NCI-H2081 (cell line): ENCODE measurements at places on chromosomes 7 and 10.

GRCh38 chr7:92417913-92418312, 29.4 kb upstream of the GATAD1 start:
- peak; percentile 9 for DNase-seq

GRCh38 chr10:117350909-117351308, 24.3 kb downstream of the PDZD8 start:
- no peak for DNase-seq

- no peak for DNase-seq
These were observed at the start of gene SNCG for GRCh38 chr10:86958116-86958900. SNCG (plus strand) TSS chr10:86958599; CDS start chr10:86958698, 99 bp downstream.

- no peak for DNase-seq
These were observed 74.3 kb upstream of the ASAH2 start for GRCh38 chr10:50325449-50326171.

- DNase-seq, result no peak
These were observed 20.9 kb downstream of the SLC29A3 start for GRCh38 chr10:71339796-71340589.

- DNase-seq, result no peak
These were observed 9.8 kb downstream of the WDFY4 start for GRCh38 chr10:48694371-48695030.

DNA sequence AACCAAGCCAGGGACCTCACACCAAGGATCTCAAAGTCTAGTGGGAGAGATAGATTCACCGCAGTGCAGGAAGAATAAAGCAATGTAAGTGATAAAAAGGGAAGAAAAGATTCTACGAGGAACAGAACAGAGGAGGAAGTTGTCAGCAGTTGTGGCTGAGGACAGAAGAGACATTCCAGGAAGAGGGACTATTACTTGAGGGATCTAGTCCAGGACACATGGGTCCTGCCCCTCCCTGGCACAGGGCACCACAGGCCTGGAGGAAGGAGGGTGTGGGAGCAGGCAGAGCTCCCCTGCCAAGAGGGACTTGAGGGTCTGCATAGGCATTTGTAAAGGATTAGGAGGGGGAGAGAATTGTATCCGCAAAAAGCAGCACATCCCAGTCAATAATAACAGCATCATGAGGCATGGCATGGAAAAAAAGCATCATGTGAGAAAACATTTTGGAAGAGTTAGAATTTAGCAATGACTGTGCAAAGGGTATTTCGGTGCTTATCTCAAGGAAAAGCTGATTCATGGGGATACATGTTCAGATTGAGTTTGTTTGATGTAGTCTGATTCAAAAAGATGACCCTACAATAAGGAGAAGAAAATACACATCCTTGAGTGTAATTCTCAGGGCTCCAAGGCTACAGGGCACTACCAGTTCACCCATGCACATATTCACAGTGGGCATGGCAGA, 12.7 kb downstream of the C10orf71 start:
- DNase-seq, result no peak

GRCh38 chr7:50336894-50337703, 32.6 kb downstream of the IKZF1 start:
- DNase-seq, result no peak

DNA sequence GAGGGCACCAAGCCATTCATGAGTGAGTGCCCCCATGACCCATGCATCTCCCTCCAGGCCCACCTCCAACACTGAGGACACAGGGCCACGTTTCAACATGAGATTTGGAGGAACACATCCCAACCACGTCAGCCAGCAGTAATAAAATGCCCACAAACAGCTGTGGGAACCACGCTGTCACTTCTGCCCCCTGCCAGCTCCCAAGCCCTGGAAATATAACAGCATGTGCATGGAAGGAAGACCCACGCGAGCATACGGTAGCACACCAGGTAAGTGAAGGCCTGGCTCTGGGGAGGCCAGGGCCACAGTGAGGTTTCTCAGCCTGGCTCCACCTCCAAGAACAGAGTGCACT, 168.9 kb upstream of the PFKP start:
- DNase-seq, result no peak

DNA sequence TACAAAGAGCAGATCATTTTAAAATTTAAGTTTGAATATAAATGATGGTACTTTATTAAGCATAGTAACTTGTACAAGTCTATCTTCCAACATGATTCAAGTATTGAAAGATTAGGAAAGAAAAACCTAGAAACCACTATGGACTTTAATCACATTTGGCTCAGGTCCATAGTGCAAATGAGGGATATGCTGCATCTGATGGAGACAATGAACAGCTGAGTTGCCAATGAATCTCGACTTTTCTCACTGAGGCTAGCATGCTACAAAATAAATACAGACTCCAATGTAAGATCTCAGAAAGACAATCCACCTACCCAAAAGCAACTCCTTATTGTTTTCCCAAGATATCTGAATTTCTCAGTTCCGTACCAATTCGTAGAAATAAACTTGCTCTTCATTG, 89.8 kb downstream of the SEMA3A start:
- no peak for DNase-seq

GRCh38 chr10:89591111-89591795, 53.8 kb downstream of the PANK1 start:
- DNase-seq, result no peak

GRCh38 chr7:39826166-39826565, 123.9 kb upstream of the CDK13 start:
- no peak for DNase-seq

DNA sequence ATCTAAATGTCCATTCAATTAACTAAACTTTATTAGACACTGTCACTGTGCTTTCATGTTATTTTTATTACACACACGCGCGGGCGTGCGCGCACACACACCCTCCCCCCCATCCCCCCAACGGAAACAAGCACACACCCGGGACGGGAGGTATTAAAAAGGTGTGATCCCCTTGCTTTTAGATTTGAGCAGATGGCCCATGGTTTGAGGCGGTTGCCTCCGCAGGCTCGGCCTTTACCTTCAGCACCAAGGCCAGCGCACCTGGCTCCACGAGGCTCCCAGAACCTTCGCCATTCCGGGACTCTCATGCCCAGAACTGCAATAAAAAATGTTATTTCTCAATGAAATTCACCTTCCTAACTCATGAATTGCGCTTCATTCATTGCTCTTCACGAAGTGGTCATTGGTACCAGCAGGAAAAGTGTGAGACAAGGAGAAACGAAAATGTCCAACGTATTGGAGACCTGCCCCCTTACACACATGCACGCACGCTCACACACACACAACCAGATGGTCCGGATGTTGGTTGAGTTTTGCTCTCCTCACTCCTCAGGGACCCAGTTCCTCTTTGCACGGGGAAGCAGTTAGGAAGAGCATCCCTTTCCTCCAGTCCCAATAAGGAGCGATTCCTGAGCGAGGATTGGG, 20.8 kb upstream of the PTF1A start:
- no peak for DNase-seq

DNA sequence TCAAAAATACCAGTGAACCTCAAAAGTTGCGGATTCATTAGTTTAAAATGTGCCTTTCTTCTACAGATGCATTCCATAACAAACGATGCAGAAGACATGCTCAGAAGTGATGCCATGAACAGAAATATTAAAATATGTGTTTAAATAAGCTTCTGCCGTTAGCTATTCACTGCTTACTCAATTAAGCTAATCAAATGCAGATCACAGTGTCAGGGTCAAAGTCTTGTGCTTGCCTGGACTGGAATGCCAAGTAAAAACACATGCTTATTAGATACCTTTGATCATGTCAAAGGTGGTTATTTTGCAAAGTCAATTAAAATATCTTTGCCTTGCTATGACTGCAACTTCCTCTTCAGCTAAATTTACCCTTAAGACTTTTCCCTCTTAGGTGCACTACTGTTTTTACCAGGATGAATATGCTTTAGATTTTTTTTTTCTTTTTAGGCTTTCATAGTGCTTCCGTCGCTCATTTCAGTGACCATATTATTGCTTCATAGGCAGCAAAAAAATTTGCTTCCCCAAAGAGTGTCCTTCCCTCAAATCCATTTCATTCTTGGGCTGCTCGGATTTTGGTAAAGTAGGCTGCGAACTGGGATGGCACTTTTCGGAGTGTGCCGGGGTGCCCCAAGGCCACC, 905 bp downstream of the ASB13 start:
- no peak for DNase-seq

DNA sequence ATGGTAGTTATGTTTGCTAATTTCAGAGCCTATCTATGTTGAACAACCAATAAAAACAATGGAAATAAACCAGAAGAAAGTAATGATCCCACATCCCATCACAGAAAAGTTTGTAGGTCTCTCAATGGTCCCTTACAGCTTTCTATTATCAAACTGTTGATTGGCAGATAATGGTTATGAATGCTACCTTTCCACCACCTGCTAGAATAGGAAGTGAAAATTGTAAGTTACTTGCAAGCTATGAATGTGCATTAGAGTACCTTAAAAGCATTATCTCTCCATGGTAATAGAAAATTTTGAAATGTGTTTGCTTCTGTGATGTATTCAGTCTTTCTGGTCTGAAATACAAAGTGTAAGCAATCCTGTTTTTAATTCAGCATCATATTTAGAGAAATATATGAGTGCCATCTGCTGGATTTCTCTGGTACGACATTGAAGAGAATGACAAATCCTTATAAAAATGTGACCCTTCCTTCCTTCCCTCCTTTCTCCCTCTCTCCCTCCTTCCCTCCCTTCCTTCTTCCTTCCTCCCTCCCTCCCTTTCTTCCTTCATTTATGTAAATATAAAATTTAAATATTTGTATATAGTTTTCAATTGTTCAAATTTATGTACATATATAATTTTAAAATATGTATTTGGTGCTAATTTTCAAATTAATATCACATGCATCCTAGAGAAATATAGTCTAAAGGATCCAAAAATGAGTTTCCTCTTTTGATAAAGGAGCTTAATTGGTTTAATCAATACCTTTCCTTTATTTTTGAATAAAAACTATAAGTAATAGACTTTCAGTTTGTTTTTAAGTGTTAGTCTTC, 41.4 kb upstream of the PNLIPRP3 start:
- peak; percentile 15 for DNase-seq

- DNase-seq, result no peak
These were observed 269.4 kb upstream of the SEMA3D start for GRCh38 chr7:85456254-85456653.

DNA sequence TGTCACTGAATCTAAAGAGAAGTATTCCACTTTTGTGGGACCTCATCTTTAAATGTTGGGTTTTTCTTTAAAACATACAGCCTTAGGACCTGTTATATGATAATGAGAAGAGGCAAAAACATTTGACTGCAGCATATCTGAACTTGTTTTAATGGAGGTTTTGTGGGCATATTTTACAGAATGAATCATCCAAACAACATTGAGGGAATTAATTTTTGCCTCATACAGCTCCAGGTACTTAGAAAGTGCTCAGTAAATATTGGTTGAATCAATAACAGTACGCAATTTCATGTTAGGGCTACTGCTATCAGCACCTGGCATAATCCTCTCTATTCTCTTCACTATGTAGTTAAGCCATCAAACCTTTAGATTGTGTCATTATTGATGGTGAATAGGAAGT, 115.9 kb downstream of the MALRD1 start:
- no peak for DNase-seq

DNA sequence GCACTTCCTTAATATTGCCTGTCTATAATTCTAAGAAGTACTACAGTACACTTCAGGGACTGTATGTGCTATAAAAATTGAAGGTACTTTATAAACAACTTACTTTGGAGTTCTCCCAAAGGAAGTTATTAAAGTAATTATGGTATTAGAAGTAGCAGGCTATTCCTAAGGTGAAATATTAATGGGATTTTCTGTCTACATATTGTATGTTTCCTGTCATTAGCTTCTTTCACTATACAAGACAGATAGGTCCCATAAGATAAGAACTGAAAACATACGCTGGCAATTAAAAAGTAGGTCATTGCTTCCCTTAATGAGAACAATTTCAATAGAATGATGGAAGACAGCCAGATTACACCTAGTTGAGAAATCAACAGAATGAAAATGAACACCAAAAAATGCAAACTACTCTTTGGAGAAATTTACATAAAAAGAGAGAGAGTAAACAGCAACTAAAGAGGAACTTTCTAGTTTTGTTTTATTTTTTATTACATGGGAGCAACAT, 147.0 kb downstream of the HBP1 start:
- DNase-seq, result no peak

DNA sequence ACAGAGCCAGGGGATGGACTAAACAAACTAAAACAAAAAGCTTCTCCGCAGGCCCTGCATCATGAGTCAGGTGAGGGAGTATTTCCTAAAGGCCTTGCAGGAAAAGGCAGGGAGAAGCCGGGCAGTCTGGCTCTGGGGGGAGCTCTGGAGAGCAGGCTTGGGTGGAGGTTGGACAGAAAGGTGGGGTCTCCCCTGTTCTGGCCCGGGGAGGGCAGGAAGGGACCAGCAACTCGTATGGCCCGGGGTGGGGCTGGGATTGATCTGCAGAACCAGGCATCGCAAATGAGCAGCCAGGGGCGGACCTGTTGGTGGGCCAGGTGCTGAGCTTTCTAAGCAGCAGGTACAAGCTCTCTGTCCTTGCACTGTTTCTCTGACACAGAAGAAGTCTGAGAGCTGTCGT, 235.2 kb downstream of the TCERG1L start:
- DNase-seq, result no peak

- no peak for DNase-seq
These were observed 501.1 kb downstream of the TNS3 start for GRCh38 chr7:47080816-47081215.

DNA sequence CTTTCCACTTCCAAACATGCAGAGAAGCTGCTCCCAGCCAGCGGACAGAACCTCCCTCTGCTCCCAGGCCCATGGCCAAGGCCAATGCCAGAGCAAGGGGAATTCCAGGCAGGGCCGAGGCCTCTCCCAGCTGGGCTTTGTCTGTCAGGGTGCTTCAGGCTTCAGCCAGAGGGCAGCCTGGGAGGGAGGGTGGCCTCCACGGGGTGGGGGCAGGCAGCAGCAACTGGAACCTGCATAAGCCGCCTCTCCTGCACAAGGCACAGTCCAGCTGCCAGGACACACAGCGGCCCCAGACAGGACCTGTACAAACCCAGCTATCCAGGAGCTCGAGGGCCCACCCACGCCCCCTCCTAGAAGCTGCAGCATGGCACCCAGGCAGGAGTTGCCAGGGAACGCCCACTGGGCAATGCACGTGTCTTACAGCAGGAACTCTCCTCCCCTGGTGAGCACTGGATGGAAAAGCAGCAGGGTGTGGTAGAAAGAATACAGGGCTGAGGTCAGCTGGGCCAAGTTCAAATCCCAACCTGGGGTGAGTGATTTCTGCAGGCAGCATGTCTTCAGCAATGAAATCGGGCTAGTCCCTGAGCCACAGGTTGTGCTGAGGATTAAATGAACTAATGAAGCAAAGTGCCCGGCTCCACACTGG, 7.6 kb downstream of the FAM53B start:
- DNase-seq, result peak; percentile 30

GRCh38 chr7:22635349-22635748, 91.7 kb upstream of the IL6 start:
- DNase-seq, result no peak

GRCh38 chr10:58826694-58827093, 314.0 kb downstream of the BICC1 start:
- DNase-seq, result no peak

GRCh38 chr7:138238734-138239659, 162.7 kb downstream of the AKR1D1 start:
- DNase-seq, result no peak
